ENCODE measurements at places on chromosomes 2 and 18.

- DNase-seq, result no peak
Measured at GRCh38 chr2:86237172-86237571, 37.9 kb downstream of the MRPL35 start.

- no peak for DNase-seq
Measured at GRCh38 chr2:64943387-64944150, 45.6 kb upstream of the SLC1A4 start.

- DNase-seq, result no peak
Measured at GRCh38 chr2:25402477-25402876, 60.8 kb upstream of the DNMT3A start.

DNA sequence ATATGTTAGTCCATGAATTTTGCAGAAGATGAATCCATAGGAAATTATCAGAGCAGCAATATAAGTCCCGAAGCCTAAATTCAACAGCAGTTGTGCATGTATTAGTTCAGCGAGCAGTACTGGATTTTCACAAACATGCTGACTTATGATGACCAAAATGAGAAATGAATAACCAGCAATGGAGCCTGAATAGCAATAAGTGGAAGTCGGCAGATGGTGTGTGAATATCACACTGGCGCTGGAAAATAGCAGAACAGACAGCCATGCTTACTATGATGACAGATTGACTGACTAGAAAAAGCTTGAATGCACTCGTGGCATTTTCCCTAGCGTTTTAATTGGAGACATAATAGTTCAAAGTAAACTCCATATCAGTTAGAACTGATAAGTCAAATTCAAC lies 1114.5 kb downstream of the DSC3 start:
- no peak for DNase-seq

GRCh38 chr2:37802211-37802752 lies 122.8 kb upstream of the RMDN2 start:
- DNase-seq, result no peak

DNA sequence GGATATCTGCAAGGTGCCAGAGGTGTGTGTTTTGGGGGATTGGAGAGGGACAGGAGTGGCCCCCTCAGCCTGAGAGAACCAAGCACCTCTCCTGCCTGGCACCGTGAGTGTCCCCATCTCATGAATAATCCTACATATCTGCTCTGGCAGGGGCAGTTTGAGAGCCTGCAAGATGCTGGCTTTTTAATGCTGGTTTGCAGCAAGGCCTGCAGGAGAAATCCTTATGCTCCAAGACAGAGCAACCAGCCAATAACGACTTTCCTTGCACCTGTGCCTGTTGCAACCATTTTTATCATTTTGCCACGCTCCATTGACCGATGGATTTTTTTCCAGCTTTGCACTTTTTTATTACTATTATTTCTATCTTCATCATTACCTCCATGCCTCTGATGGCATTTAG lies 259.4 kb upstream of the SKOR2 start:
- no peak for DNase-seq

- no peak for DNase-seq
Measured at GRCh38 chr2:61141151-61141550, 20.8 kb upstream of the C2orf74 start.

- no peak for DNase-seq
Measured at GRCh38 chr2:215982465-215982875, 30.9 kb downstream of the MREG start.

GRCh38 chr18:28357766-28358401 lies 181.0 kb upstream of the CDH2 start:
- DNase-seq, result no peak

DNA sequence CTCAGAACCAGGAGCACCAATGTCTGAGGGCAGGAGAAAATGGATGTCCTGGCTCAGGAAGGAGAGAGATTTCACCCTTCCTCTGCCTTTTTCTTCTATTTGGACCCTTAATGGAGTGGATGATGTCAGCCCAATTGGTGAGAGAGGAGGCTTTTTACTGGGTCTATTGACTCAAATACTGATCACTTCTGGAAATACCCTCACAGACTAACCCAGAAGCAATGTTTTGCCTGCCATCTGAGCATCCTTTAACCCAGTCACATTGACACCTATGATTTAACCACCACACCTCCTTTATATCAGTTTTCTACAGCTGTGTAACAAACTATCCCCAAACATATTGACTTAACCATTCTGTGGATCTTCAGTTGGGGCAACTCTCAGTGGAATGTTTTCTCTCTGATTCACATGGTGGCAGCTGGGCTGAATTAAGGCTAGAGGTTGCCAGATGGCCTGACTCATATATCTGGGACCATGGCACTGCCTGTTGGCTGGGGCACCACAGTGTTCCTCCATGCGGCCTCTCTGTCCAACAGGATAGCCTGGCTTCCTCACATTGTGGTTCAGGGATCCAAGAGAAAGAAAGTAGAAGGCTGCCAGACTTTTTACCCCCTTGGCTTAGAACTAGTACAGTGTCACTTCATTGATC lies 18.2 kb upstream of the MBOAT2 start:
- DNase-seq, result no peak

GRCh38 chr18:79574938-79575525 lies 104.6 kb upstream of the CTDP1 start:
- no peak for DNase-seq

All from CD4-positive, alpha-beta T cell treated with Interleukin-10 for 1 hour (primary cell).